ENCODE measurements at places on chromosomes 3 and 15. TPM values are rescaled to one million over a fixed set of nuclear protein-coding genes. Genes with fewer than 3 reads are reported as not detected.

Gene AADAC
- total RNA-seq, result not detected

Gene RAD18
- 45.6 TPM for total RNA-seq

Gene NTRK3
- not detected for total RNA-seq

Gene MYO9A
- total RNA-seq, result 29.3 TPM

Gene MKRN2OS
- not detected for total RNA-seq

Gene MUC13
- not detected for total RNA-seq

Gene ATP13A5
- total RNA-seq, result not detected

Gene PRTG
- total RNA-seq, result not detected

Gene GOLGA6A
- total RNA-seq, result 0.11 TPM

DNA sequence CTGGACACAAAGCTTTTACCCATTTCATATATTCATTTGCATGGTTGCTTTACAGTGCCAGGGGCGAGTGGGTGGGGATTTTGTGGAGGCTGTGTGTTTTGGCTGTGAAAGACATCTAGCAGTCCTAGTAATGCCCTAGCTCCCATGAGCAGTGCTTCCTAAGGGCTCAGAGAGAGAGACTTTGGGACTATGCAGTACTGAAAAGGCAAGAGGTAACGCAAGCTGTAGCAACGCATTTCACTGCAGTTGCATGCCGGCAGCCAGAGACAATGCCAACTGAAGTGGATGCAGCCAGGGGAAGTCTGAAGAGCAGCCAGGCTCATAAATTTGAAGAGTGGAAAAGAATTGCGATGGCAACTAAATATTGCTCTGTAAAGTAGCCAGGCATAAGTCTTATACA, 27.4 kb upstream of the ATP10A start:
- ATAC-seq, result no peak

GRCh38 chr3:168544097-168544957, 448.6 kb upstream of the GOLIM4 start:
- no peak for ATAC-seq

GRCh38 chr3:16482770-16483531, 30.5 kb downstream of the RFTN1 start:
- ATAC-seq, result peak; percentile 45

DNA sequence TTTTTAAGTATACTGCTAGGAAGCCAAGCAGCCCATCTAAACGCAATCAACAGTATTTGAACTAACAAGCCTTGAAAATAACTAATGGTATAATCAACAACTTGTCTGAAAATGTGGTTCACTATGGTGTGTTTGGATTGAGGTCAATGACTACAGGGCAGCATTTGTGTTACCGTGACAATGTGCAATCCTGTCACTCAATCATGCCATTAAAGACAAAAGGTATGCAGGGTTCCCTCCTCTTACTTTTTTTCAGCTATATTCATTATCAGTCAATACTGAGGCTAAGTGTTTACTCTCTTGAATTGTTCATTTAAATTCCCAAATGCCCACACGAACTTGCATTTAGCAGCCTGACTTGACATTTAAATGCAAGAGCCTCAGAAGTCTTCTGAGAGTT, 1099.3 kb upstream of the EPHA6 start:
- no peak for ATAC-seq

GRCh38 chr3:42762046-42762724, 10.9 kb downstream of the CCDC13 start:
- ATAC-seq, result no peak

DNA sequence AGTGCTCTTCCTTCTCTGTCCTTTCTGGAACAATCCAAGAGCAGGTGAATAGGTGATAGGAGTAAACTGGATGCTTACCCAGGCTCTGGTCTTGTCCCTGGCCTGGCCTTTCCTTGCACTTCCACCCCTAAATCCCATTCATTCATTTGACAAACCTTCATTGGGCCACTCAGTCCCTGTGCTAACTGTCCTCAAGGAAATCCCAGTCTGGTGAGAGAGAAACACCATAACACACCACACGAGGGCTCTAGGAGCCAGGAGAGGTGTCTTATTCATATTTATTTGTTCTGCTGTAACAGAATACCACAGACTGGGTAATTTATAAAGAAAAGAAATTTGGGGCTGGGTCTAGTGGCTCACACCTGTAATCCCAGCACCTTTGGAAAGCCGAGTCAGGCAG, 22.8 kb downstream of the EFCC1 start:
- no peak for ATAC-seq

Measured in activated T-helper 17 cell treated with anti-CD3 and anti-CD28 coated beads, Interleukin-2, amount 50 U/mL, for 72 hours (primary cell).